Common myeloid progenitor, CD34-positive (primary cell): ENCODE measurements at places on chromosomes 16 and 17.

DNA sequence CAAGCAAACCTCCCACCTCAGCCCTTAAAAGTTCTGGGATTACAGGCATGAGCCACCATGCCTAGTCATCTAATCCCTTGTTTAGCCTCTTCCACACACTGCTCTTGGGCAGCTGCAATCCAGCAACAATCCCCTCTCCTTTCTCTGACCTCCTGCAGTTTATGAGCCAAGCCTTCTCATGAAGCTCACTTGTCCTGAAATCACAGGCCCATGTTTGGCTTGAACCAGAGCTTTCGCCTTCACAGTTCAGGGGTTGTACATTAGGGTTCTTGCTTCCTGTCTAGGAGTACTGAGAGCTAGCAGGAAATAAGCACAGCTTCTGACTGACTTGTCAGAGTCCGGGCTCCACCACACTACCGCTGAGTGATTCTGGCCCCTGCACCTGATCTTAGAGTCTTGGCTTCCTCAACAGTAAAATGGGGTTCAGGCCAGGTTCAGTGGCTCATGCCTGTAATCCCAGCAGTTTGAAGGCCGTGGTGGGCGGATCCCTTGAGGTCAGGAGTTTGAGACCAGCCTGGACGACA lies 16.3 kb downstream of the ERAL1 start:
- DNase-seq: peak; percentile 35

GRCh38 chr17:77441130-77441920 lies 300.6 kb downstream of the SEC14L1 start:
- DNase-seq: peak; percentile 68

- no peak for DNase-seq
Measured at GRCh38 chr17:47230864-47231263, 21.7 kb downstream of the MYL4 start.

DNA sequence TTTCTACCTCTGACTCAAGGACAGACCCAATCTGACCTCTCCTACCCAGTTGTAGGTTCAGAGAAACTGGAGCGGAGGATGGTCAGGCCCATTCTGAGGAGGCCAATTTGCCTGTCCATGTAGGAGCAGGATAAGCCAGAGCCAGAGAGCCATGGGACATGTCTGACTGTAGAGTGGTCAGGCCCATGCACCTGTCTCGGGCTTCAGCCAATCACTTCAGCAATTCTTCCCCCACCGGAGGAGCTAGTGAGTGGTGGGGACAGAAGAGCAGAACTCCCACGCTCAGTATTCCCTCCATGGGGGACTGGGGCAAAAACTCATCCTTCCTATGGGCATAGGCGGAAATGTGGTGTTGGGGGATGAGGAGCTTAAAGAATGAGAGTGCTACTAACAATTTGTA lies 14.3 kb downstream of the DCAF7 start:
- no peak for DNase-seq

GRCh38 chr16:49120631-49121030 lies 161.0 kb downstream of the CBLN1 start:
- no peak for DNase-seq

GRCh38 chr17:33046361-33047255 lies 55.0 kb downstream of the SPACA3 start:
- DNase-seq: no peak

GRCh38 chr17:36777118-36777517 lies 160.2 kb upstream of the LHX1 start:
- peak; percentile 44 for DNase-seq

- no peak for DNase-seq
Measured at GRCh38 chr17:48553826-48554225, 8.9 kb upstream of the HOXB2 start.

DNA sequence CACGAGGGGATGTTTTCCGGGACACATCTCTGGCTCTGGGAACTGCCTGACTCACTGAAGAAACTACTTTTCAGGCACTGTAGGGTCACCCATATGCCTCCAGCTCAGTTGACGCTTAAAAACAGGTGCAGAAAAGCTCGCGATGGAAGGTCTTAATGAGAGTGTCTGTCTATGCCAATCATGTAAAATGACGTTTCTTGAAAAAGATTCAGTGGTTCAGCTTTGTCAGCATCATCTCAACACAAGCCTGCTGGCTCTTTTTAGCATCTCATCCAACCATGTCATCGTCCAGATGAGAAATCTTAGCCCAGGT lies 27.5 kb downstream of the OR1D5 start:
- no peak for DNase-seq

DNA sequence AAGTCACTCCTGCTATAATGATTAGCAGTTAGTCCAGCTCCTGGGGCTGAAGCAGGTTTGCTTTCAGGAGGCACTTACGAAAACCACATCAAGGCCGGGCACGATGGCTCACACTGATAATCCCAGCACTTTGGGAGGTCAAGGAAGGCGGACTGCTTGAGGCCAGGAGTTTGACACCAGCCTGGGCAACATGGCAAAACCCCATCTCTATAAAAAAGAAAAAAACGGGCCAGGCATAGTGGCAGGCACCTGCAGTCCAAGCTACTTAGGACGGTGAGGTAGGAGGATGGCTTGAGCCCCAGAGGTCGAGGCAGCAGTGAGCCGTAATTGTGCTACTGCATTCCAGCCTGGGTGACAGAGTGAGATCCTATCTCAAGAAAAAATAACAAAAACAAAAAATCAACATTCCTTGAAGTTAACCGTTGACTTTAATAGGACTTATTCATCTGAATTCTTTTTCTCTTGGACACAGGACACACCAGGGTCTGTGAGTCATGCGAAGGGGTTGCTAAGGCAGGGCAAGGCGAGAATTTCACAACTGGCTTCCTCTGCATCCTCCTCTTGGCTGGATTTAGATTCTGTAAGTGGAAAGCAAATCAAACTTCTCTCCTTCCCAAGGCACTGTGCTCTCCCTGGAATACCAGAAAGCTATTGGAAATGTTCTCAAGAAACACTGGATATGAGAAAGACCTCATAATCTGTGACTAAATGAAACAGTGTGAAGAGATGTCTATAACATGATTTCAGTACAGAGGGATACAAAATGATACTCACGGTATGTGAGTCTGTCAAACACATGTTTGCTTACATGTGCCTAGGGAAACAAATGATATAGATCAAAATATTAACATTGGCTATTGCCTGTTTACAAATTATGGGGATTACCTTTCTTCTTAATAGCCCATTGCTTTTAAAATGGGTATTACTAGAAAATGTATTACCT lies 99.5 kb downstream of the SYCE1L start:
- DNase-seq: no peak
